ENCODE measurements at places on chromosomes 1 and 21.

GRCh38 chr1:10440305-10440704 lies 9.5 kb upstream of the CORT start:
- DNase-seq, result no peak

GRCh38 chr1:87122243-87122642 lies 206.4 kb upstream of the LMO4 start:
- DNase-seq, result no peak

- DNase-seq, result peak; percentile 18
These were observed at the start of gene MTARC1 for GRCh38 chr1:220786337-220787068. MTARC1 (plus strand) TSS chr1:220786913; CDS start chr1:220786945, 32 bp downstream.

DNA sequence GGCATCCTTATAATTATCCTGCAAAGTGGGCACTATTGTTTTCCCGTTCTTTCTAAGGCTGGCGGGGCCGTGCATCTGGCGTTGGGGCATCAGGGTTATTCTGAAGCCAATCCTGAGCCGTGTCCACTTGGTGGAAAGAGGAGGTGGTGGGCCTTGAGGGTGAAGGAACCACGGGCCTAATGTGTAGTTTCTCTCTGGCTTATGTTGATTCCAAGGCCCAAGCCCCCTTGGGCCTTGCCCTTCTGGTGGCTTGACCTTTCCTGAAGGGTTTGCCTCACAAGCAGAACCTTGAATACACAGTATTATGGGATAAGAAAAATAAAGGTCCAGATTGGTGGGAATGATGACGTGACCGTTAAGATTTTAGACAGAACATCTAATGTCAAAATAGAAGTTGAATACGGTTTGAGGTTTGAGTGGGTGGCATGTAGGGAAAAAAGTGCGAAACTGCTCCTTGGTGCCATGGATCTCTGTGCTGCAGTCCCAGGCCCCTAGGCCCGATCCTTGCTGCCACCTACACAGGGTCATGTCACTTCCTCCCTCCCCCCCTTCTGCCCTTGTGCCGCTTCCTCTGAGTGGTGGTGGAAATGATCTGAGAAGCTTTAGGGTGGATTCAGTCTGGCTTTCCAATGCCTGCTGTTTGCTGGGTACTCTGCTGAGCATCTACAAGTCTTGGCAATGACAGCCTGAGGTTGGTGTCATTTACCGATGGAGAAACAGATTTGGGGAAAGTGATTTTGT lies 90.5 kb downstream of the PRDM2 start:
- DNase-seq, result no peak

- no peak for DNase-seq
These were observed 56.4 kb downstream of the GREM2 start for GRCh38 chr1:240555524-240555923.

DNA sequence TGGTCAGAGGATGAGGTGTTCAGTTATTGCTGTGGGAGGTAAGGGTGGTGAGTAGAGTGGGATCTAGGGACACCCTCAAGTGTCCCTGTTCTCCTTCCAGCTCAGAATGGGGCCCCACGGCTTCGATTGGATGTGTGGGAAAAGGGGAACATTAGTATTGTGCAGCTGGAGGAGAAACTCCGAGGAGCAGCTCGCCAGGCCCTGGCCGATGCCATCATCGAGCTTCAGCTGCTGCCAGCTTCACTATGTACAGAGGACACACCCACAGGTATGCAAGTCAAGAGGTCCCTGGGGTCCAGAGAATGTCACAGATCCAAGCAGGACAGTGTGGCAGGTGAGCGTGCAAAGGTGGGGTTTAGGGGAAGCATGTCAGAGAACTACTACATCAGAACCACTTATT lies 13.9 kb downstream of the HYI start:
- DNase-seq, result no peak

DNA sequence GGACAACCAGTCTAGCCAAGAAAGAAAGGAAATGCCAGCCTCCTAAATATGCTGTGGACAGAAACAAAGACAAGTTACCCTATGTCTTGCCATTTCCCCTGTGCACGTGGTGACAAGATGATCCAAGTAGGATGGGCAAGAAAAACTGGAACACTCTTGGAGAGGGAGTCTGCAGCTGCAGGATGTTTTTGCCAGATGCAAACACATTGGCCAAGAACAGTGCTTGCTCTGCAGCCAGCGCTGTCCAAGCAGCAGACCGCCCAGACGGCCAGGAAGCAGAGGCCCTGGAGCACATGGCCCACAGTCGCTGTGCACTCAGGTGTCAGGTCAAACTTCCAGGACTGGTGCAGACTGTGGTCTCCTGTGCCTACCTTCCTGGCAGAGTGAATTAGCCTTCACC lies 189.3 kb downstream of the SLC35F3 start:
- DNase-seq, result no peak

DNA sequence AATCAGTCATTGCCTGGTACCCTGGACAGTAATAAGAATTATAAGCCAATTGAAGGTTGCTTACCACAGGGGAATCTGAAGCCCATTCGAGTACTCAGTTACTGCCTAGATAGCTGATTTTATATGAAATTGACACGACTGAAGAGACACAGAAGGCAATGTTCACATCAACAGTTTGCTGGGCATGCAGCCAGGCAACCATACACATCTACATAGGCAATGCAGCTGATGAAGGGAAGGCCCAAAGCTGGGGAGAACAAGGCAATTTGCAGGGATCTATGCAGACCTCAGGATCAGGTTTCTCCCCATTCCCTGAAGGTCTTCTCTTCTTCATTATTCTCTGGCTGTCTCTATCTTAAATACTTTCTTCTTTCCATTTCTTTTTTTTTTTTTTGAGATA lies 448.7 kb downstream of the PTBP2 start:
- DNase-seq, result no peak

- no peak for DNase-seq
These were observed 14.8 kb upstream of the HHAT start for GRCh38 chr1:210313921-210314320.

- no peak for DNase-seq
These were observed 71.3 kb upstream of the DNAJC6 start for GRCh38 chr1:65238010-65238409.

DNA sequence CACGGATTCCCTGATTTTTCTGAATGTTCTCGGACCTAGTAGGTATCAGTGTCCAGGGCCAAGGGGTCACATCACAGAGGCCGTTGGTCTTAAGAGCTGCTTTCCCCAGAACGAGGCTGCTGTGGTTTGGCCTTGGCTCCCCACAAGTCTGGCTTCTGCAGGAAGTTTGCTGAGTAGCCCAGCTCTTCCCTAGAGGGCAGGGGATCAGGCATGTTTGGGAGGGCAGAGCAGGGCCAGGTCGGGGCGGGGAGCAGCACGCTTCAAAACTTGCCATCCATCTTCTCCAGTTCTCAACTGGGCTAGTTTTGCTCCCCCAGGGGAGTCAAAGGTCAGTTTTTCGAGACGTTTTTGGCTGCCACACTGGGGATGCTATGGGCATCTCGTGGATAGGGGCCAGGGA lies 37.0 kb downstream of the MAN1C1 start:
- no peak for DNase-seq

DNA sequence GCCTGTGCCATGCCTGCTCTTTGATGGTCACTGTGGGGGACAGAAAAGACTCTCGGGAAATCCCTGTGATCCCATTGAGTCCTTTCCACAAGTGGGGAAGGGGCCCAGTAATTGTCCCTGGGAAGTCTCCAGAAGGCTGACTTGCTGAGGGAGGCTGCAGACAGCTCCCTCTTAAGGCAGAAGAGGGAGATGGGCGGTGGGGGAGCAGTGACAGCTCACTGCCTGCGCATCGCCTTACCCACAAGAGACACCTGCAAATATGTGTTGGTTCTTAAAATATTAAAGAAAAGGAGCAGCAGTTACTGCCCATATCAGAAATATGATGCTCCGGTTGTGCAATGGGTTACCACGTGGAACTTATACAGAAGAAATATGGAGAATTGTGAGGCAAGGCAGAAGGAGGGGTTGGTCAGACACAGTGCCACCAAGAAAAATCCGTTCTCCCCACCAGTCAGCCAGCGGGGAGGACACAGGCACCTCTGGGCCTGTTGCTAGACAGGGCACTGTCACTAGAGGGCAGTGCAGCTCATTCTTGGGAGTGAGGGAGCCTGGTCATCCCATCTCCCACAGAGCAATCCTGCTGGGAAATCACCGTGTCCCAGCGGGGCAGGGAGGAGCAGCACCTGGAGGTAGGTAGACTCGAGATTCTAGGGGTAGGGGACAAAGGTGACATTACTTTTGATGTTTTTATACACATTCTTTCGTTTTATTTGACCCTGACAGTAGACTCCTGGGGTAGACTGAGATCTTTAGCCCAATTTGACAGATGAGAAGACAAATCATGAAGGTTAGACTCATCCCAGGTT lies 6.9 kb upstream of the CAMK1G start:
- DNase-seq, result peak; percentile 39

DNA sequence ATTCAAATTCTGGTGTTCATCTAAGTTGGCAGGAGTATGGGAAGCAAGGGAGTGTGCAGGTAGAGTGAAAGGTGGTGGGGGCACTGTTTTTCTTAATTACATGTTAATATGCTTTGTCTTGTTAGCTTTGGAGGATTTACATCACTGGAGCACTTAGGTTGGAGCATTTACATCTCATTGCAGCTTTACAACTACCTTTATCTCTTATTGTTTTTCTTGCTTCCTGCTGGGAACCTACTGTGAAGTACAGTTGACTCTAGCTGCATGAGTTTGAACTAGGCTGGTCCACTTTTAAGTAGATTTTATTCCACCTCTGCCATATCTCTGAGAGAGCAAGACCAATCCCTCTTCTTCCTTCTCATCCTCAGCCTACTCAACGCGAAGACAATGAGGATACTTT lies 554.8 kb upstream of the B3GALT2 start:
- no peak for DNase-seq

DNA sequence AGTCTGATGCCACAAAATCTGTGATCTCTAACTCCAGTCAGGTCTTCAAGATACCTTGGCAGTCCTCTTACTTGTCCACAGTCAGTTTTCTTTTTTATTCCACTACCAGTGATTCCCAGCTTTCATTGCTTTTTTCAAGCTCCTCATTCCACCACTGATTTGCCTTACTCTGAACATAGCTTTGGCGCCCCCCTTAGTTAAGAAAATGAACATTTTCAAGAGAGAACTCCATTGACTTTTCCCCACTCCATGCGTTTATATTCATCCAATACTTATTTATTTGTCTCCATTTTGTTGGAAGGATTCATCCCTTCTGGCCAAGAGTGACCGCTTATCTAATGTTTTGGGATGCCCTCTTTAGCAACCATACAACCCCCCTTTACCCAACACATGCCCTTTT lies 33.9 kb upstream of the IPO9 start:
- no peak for DNase-seq

GRCh38 chr1:111139324-111139955 lies 453 bp downstream of the DRAM2 start:
- peak; percentile 18 for DNase-seq

GRCh38 chr1:118116909-118117308 lies 68.1 kb downstream of the SPAG17 start:
- DNase-seq, result no peak

DNA sequence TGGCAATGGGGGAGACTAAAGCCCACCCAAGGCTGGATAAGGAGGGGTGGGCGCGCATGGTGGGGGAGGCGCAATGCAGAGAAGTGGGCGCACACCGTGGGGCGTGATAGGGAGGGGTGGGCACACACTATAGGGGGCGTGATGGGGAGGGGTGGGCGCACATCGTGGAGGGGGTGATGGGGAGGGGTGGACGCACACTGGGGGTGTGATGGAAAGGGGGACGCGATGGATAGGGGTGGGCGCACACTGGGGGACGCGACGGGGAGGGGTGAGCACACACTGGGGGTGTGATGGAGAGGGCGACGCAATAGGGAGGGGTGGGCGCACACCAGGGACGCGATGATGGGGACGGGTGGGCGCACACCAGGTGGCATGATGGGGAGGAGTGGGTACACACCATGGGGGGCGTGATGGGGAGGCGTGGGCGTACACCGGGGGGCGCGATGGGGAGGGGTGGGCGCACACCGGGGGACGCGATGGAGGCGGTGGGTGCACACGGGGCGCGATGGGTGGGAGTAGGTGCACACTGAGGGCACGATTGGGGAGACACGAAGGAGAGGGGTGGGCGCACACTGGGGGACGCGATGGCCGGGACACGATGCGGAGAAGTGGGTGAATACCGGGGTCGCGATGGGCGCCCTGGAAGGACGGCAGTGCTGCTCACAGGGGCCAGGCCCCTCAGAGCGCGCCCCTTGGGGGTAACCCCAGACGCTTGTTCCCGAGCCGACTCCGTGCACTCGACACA lies 929 bp downstream of the SUMO3 start:
- no peak for DNase-seq

DNA sequence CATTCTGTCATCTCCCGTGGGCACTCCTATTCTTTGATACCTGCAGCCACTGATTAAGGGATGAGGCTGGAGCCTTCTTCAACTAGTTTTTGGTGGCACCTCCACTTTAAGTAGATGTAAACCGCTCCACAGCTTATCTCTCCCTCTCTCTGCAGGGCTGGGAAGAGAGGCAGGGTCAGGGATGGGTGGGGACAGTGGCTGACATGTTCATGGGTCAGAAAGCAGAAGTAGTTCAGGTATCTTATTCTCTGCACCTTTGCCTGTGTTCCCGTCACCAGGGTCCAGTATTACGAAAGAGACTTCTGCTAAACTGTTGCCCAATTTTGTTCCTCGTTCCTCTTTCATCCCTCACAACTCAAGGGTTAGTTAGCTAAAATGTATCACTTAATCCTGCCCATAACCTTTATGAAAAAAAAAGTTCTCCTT lies 51.7 kb upstream of the EDEM3 start:
- no peak for DNase-seq

DNA sequence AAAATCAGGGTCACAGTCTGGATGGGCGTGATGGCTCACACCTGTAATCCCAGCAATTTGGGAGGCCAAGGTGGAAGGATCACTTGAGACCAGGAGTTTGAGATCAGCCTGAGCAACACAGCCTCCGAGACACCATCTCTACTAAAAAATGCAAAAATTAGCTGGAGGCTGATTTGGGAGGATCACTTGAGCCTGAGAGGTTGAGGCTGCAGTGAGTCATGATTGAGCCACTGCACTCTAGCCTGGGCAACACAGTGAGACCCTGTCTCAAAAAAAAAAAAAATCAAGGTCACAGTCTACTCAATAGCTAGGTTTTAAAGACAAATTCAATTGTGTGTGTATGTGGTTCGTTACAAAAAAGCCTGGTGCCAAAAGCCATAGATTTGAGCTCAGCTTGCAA lies 34.4 kb downstream of the TRIM67 start:
- DNase-seq, result no peak

DNA sequence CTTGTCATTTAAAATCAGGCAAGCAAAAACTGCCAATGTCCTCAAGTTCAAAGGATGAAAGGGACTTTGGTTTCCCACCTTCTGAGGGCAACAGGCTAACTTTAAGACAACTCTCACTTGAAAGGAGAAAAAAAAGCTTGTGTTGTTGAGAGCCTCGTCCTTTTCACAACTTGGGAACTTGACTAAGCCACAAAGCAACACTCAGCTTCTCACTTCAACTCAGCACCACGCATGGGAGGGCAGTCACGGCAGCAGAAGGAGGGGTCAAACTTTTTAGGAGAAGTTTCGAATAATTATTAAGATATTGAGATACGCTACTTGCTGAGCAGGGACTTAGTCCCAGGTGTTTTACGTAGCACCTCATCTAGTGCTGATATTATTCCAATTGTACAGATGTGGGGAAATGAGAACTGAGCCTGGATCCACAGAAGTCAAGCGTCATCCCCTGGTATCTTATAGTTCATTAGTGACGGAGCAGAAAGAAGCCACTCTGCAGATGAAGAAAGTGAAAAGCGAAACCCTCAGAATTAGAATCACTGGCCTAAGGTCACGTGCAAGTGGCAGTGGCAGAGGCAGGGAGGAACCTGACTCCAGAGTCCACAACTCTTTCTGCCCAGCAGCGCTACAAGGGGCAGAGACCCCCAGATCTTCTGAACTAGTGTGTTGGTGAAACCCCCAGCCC lies 83.6 kb downstream of the JAK1 start:
- DNase-seq, result no peak

Data from stimulated activated naive B cell treated with anti-CD40 and anti-IgM and Interleukin-4, amounts not matched to agents 10 μg/mL and 1 μg/mL and 100 μg/mL, for 72 hours (primary cell).